ENCODE measurements at places on chromosomes 5 and 9. TPM values are rescaled to one million over a fixed set of nuclear protein-coding genes. Genes with fewer than 3 reads are reported as not detected.

GRCh38 chr9:13626601-13627000 lies 347.1 kb upstream of the MPDZ start:
- no peaks in the 10 kb centered on the region for H3K36me3 ChIP-seq
- no peaks in the 10 kb centered on the region for H3K27me3 ChIP-seq
- DNase-seq, result no peak
- H3K4me3 ChIP-seq, result no peak overlapping the region

GRCh38 chr5:119417891-119418605 lies 34.2 kb upstream of the HSD17B4 start:
- H3K4me3 ChIP-seq, result no peak overlapping the region
- H3K27me3 ChIP-seq, result no peaks in the 10 kb centered on the region
- DNase-seq, result no peak
- no peak overlapping the region for H3K27ac ChIP-seq
- no peaks in the 10 kb centered on the region for H3K36me3 ChIP-seq
- H3K4me1 ChIP-seq, result no peaks in the 10 kb centered on the region

- no peak overlapping the region for H3K4me3 ChIP-seq
- H3K27ac ChIP-seq, result peak overlapping the region; percentile 58
- H3K27me3 ChIP-seq, result no peaks in the 10 kb centered on the region
- peaks cover 4% of the 10 kb centered on the region for H3K36me3 ChIP-seq
Observed at GRCh38 chr9:120868676-120869359, 8.2 kb downstream of the PHF19 start.

DNA sequence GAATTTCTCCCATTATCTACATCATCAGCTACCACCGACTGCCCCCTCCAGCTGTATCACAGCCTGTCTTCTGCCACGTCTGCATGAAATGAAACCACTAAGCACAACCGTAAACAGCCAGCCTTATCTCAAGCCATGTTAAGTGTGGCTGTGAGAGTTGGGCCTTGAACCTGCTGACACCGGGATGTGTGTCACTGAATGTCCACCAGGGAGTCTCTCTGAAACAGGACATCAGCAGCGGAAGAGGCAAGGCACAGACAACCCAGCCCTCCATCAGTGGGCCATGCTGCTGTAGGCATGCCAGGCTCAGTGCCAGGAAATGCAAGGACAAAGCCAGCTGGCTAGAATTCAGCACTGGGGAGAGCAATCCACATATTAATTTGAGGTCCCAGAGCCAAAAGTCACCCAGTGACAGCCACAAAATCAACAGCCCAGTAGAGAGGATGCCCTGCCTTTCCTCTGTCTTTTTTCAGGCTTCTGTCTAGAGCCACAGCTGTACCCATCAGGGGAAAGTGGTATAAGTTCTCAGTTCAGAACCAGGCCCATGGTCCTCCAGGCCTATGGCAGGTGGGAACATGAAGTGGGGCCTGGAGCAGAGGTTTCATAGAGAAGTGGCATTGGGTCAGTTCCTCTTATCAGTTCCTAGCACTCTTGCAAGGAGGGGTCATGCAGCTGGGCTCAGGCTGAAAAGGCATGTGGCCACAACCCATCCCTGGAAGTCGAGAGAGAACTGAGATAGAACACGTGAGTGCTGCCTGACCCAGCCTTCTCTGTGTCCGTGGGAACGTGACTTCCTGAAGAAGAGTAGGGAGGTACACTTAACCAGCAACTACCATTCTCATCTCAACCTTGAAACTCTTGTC lies 199.4 kb downstream of the ESM1 start:
- peak overlapping the region; percentile 59 for H3K27ac ChIP-seq
- H3K36me3 ChIP-seq, result no peaks in the 10 kb centered on the region
- no peaks in the 10 kb centered on the region for H3K27me3 ChIP-seq
- no peaks in the 10 kb centered on the region for H3K4me1 ChIP-seq
- DNase-seq, result peak; percentile 82

DNA sequence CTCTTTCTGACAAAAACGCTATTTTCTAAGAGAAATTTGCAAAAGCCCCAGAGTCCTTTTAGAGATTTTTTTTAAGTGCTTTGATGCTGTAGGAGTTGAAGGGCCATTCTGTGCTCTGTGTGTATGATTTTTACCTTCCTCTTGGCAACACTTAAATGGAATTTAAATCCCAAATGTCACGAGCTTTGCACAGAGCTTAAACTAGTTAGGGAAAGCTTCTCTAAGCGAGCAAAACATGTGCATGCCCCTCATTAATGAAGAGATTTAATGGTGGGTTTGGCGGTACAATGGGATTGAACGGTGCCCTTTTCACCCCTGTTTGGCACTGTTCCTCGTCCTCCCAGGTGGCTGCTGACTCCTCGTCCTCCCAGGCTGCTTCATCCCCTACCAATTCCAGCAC lies 220.7 kb downstream of the DRD1 start:
- H3K4me1 ChIP-seq, result peaks cover 8% of the 10 kb centered on the region
- H3K36me3 ChIP-seq, result peaks cover 2% of the 10 kb centered on the region
- no peak for DNase-seq
- H3K27ac ChIP-seq, result no peak overlapping the region
- no peak overlapping the region for H3K4me3 ChIP-seq
- no peaks in the 10 kb centered on the region for H3K27me3 ChIP-seq

DNA sequence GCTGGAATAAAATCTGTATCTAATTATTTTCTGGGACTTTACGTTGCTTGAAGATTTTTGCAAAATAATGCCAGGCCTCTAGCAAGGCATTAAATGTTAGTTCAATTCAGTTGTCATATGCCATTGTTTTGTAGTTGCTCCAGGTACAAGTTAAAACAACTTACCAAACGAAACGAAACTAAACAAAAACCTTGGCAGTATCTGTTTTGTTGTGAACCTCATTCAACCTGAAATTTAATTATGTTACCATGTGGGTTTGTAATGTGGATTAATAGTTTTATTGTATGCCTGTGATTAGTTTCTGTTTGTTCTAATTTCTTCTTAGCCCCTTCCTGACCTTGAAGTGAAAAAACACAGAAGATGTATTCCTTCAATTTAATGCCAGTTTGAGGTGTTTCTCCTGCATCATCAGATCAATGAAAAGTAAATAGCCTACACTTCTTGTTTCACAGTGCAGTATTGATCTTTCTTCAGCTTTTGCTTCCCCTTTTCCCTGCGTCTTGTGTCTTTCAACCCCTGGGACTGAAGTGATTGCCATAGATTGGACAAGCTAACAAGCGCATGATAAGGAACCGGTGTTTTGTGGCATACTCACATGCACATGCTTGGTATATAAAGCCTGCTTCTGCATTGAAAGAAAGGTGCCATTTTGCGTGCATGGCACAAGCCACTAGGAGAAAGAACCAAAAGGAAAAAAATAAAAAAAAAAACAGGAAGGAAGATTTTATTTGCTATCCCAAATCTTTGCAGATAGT lies 699.0 kb upstream of the ARRDC3 start:
- no peak overlapping the region for H3K27ac ChIP-seq
- H3K27me3 ChIP-seq, result no peaks in the 10 kb centered on the region
- H3K4me1 ChIP-seq, result no peaks in the 10 kb centered on the region
- DNase-seq, result no peak

DNA sequence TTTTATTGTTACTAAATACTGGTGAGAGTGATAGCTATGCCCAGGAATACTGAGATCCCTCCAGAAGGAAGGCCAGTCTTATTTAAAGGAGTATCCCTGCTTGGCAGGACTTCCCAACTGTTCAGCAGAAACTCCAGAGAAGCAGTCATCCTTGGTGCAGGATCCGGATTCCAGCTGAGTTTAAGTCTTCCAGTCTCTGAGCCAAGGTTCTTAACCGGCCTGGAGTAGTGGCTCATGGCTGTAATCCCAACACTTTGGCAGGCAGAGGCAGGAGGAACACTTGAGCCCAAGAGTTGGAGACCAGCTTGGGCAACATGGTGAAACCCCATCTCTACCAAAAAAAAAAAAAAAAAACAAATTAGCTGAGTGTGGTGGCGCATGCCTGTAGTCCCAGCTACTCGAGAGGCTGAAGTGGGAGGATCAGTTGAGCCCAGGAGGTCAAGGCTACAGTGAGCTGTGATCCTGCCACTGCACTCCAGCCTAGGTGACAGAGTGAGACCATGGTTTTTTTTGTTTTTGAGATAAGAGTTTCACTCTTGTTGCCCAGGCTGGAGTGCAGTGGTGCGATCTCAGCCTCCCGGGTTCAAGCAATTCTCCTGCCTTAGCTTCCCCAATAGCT lies 7.6 kb downstream of the NAIF1 start:
- no peaks in the 10 kb centered on the region for H3K4me1 ChIP-seq
- no peak for DNase-seq
- H3K27me3 ChIP-seq, result no peaks in the 10 kb centered on the region
- H3K36me3 ChIP-seq, result peaks cover 1% of the 10 kb centered on the region

- no peak overlapping the region for H3K4me3 ChIP-seq
- DNase-seq, result no peak
- no peaks in the 10 kb centered on the region for H3K4me1 ChIP-seq
- no peak overlapping the region for H3K27ac ChIP-seq
- H3K36me3 ChIP-seq, result peaks cover 4% of the 10 kb centered on the region
Observed at GRCh38 chr5:135372654-135373381, 26.2 kb downstream of the MACROH2A1 start.

DNA sequence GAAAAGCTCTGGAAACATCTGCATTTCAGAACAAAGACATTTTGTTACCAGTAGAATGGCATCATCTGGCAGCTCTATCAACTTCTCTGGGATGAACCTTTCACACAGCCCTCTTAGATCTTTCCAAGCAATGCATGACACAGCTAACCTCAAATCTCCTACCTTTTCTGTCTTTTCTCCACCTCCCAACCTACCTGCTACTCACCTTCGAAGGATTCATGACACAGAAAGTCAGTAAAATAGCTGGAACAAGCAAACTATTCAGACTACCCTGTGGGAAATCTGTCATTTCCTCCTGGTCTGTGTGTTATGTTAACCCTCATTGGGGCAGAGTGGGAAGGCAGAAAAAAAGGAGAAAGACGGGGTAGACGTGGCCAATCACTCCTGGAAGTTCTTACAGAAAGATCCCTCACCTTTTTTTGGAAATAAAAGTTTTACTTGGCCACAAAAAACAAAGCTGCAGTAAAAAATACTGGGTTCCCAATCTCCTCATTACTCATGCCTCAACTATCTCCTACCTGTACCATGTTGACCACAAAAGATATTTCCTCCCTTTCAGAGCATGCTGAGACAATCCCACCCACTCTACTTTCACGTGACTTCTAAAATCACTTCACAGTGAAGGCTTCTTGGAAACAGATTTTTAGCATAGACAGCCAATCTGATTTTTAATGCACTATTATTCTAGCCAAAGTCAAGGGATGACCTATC lies 362.1 kb upstream of the RFX3 start:
- no peaks in the 10 kb centered on the region for H3K36me3 ChIP-seq
- no peak for DNase-seq
- H3K4me1 ChIP-seq, result no peaks in the 10 kb centered on the region
- H3K27ac ChIP-seq, result no peak overlapping the region

Gene LCN1
- polyA plus RNA-seq, result not detected
